CD4-positive, CD25-positive, alpha-beta regulatory T cell (primary cell): ENCODE measurements at places on chromosomes 6 and 20. TPM values are rescaled to one million over a fixed set of nuclear protein-coding genes. Genes with fewer than 3 reads are reported as not detected.

Gene TP53TG5
- total RNA-seq = not detected

Gene PET117
- total RNA-seq = 11.4 TPM

Gene C20orf202
- 0.39 TPM for total RNA-seq

Gene SMLR1
- not detected for total RNA-seq

GRCh38 chr6:3351829-3352524 lies 93.2 kb downstream of the PSMG4 start:
- no peak for DNase-seq

DNA sequence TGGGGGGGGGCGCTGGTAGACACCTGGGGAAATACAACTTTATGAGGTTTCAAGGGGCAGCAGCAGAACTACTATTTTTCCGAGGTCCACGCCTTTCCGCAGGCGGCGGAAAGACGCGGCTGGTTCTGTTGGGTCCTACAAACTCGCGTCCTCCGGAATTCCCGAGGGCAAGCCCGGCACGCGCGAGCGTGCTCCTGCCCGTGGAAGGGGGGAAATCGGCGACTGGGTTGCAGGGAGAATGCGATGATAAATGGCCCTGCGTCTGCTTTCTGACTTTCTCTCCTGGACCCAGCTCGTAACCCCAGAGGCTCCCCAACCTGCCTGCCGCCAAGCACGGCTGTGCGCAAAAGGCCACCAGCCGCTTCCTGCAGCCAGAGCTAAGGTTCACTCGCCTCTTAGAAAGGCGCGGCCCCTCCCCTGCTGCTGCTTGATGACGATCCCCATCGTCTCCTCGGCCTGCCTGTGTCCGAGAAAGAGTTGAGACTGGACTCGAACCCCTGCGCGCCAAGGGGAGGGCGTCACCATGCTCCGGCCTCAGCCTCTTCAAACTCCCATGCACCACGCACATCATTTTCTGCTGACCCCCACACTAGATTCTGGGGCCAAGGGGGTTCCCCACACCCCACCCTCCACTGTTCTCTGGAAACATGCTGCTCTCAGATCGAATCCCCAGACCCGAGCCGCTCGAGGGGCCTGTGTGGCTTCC lies 6.7 kb downstream of the FOXA2 start:
- DNase-seq = no peak

GRCh38 chr6:12709116-12709515 lies 7.5 kb upstream of the PHACTR1 start:
- no peak for DNase-seq

DNA sequence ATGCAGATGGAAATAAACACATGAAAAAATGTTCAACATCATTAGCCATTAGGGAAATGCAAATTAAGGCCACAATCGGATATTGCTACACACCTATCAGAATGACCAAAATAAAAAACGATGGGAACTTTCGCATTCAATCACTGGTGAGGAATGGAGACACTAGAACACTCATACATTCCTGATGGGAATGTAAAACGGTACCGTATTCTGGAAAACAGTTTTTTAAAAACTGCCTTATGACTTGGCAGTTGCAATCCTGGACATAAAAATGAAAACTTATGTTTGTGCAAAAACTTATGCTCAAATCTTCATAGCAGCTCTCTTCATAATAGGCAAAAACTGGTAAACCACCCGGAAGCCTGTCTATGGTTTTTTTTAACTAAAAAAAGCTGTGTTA lies 146.0 kb downstream of the CEBPB start:
- DNase-seq = no peak
